ENCODE measurements at places on chromosomes 1 and 21.

DNA sequence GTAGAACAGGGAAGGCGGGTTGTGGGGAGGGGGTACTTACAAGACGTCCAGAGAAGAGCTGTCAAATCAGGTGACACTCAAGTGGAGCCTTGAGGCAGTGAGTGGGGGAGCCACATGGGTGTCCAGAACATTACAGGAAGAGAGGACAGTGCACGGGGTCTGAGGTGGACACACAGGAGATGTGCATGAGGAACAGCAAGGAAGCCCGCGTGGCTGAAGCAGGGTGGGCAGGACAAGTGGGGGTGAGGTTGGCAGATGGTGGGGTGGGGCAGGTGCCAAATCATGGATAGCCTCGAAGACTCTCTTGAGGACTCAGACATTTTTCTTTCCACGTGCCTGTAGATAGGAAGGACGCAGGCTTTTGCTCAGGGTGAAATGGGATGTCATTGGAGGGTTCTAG is 921 bp downstream of the SMPDL3B start:
- no peak overlapping the region for H3K4me3 ChIP-seq
- no peak for DNase-seq
- no peaks in the 10 kb centered on the region for H3K27me3 ChIP-seq
- H3K36me3 ChIP-seq: no peaks in the 10 kb centered on the region
- no peaks in the 10 kb centered on the region for H3K4me1 ChIP-seq

DNA sequence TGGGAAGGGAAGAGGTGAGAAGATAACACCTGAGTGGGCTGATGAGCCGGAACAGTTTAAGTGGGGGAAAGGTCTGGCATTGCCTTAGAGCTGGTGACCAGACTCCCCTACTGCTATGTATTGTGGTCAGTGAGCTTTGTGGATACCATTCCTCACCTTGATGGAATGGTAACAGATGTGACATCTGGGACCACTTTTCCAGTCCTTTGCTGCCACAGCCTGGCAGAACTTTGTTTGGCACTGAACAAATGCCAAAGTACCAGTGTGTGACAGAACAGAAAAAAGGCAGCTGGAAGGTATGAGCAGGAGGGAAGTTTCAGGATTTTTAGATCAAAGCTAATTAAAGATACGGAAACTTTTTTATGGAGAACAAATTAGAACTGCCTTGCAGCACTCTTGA is 6.2 kb downstream of the MED8 start:
- H3K27ac ChIP-seq: no peak overlapping the region
- peaks cover 56% of the 10 kb centered on the region for H3K36me3 ChIP-seq
- no peak for DNase-seq
- H3K4me3 ChIP-seq: no peak overlapping the region

DNA sequence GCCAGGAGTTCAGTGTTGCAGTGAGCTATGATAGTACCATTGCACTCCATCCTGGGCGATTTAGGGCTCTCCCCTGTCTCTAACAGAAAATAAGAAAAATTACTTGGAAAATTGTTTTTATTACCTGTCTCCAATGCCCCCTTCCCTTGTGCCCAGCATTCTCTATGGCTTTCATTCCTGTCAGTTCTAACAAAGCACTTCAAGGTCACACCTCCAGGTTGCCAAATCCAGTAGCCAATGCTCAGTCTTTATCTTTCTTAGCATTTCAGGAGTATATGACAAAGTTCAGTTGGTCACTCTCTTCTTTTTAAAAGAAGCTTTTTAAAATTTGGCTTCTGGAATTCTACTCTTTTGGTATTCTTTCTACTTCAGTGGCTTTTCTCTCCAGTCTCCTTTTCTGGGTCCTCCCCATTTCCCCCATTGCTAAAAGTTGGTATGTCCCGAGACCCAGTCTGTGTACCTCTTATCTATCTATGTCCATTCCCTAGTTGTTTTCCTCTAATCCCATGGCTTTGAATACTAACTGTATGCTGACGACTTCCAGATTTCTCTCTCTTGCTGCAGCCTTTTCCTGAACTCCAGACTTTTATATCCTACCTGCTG is 69.9 kb downstream of the LAMC1 start:
- peaks cover 29% of the 10 kb centered on the region for H3K4me1 ChIP-seq
- no peaks in the 10 kb centered on the region for H3K27me3 ChIP-seq
- H3K4me3 ChIP-seq: no peak overlapping the region

DNA sequence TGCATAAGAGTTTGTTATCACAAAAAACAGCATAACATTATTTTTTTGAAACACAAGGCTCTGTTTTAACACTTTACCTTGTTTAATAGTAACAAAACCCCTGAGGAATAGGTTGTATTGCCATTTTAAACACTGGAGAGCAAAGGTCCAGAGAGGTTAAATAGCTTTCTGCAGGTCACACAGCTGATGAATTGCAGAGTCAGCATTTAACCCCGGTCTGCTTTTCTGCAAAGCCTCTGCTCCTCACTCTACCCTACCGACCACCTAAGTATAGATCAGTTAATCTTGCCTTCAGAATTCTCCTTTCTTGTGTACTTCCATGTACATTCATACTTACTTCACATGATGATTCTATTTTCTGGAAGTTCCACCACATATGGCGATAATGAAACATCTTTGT is 42.0 kb downstream of the KCNJ15 start:
- no peak overlapping the region for H3K4me3 ChIP-seq
- H3K27me3 ChIP-seq: no peaks in the 10 kb centered on the region
- no peak for DNase-seq
- H3K4me1 ChIP-seq: peaks cover 51% of the 10 kb centered on the region

DNA sequence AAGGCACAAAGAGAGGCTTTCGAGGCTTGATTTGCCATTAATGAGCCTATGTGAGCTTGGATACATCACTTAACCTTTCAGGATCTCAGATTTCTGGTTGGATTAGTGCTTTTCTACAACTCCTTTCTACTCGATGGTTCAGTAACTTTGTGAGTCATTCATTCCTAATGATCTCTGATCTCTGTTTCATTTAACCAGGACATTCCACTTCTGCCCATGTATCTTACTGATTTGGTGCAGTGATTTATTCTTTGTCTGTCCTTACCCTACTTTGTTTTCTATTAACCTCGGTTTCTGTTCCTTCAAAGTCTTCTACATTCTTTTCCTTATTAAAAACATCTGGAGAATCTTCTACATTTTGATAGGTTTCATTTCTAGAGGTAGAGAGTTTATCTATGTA is 94.6 kb upstream of the ZBTB18 start:
- no peaks in the 10 kb centered on the region for H3K27me3 ChIP-seq
- H3K27ac ChIP-seq: no peak overlapping the region
- H3K36me3 ChIP-seq: no peaks in the 10 kb centered on the region
- no peak for DNase-seq
- H3K4me3 ChIP-seq: no peak overlapping the region

GRCh38 chr1:82266351-82266750 is 465.6 kb downstream of the ADGRL2 start:
- H3K27me3 ChIP-seq: no peaks in the 10 kb centered on the region
- H3K36me3 ChIP-seq: no peaks in the 10 kb centered on the region
- H3K27ac ChIP-seq: no peak overlapping the region
- no peak overlapping the region for H3K4me3 ChIP-seq
- no peak for DNase-seq

DNA sequence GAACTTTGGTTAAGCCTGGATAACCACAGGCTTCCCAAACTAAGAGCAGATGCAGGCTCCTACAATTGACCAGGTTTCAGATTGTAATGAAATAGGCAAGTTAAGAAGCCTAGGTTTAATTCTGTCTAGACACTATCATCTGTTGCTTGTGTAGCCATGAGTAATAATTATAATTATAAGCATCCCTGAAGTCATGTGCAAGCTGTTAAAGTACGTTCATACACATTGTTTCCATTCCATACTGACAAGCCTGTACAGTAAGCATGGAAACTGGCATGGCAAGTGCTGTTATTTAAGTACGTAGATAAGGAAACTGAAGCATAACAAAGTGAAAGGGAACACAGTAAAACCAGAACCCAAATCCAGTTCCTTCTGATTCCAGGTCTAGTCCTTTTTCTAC is 557.2 kb upstream of the BEND5 start:
- no peak for DNase-seq
- H3K4me1 ChIP-seq: no peaks in the 10 kb centered on the region
- no peak overlapping the region for H3K27ac ChIP-seq
- no peaks in the 10 kb centered on the region for H3K36me3 ChIP-seq
- no peak overlapping the region for H3K4me3 ChIP-seq

- DNase-seq: no peak
- H3K4me3 ChIP-seq: no peak overlapping the region
- no peaks in the 10 kb centered on the region for H3K36me3 ChIP-seq
- H3K27me3 ChIP-seq: no peaks in the 10 kb centered on the region
Observed at GRCh38 chr1:168386492-168386891, 105.8 kb downstream of the TBX19 start.

DNA sequence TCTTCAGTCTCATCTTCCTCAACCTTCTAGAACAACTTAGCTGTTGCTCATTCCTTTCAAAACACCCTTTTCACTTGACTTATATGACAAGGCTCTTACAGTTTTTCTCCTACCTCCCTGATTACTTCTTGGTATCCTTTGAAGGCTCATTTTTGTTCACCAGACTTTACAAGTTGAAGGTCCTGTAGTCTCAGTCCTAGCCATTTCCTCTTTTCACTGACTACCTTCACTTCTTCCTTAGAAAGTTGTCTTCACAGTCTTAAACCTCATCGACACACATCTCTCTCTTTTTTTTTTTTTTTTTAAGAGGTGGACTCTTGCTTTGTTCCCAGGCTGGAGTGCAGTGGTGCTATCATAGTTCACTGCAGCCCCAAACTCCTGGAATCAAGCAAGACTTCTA is 6.6 kb upstream of the TP53BP2 start:
- no peaks in the 10 kb centered on the region for H3K27me3 ChIP-seq
- no peak overlapping the region for H3K4me3 ChIP-seq
- H3K4me1 ChIP-seq: peaks cover under 1% of the 10 kb centered on the region
- no peak for DNase-seq
- no peaks in the 10 kb centered on the region for H3K36me3 ChIP-seq

GRCh38 chr1:17196496-17197185 is 8.3 kb upstream of the PADI1 start:
- H3K27ac ChIP-seq: no peak overlapping the region
- no peaks in the 10 kb centered on the region for H3K36me3 ChIP-seq
- no peak overlapping the region for H3K4me3 ChIP-seq
- H3K4me1 ChIP-seq: no peaks in the 10 kb centered on the region

DNA sequence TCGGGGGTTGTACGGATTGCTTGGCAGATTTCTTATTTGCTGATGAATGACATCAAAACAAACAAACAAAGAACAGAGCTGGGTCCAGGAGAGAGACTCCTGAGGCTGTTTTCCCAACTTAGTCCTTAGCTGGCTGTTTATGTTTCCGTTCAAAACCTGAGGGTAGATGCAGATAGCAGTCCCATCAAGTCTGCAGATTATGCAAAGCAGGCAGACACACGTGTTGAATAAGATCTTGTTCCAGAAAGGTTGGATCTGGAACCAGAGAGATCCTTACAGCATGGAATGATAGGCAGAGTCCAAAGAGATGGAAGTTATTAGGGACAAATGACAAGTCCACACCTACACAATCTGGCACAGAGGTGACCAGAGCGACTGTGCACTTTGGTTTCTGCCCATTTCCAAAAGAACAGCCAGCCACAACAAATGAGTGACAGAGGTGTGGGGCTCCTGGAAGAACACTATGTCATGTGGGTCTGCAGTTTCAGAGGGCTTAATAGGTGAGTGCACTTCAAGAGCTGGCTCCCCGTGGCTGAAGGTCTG is 65.5 kb downstream of the MAN1C1 start:
- no peaks in the 10 kb centered on the region for H3K36me3 ChIP-seq
- no peak for DNase-seq
- H3K4me3 ChIP-seq: no peak overlapping the region
- H3K27ac ChIP-seq: no peak overlapping the region

DNA sequence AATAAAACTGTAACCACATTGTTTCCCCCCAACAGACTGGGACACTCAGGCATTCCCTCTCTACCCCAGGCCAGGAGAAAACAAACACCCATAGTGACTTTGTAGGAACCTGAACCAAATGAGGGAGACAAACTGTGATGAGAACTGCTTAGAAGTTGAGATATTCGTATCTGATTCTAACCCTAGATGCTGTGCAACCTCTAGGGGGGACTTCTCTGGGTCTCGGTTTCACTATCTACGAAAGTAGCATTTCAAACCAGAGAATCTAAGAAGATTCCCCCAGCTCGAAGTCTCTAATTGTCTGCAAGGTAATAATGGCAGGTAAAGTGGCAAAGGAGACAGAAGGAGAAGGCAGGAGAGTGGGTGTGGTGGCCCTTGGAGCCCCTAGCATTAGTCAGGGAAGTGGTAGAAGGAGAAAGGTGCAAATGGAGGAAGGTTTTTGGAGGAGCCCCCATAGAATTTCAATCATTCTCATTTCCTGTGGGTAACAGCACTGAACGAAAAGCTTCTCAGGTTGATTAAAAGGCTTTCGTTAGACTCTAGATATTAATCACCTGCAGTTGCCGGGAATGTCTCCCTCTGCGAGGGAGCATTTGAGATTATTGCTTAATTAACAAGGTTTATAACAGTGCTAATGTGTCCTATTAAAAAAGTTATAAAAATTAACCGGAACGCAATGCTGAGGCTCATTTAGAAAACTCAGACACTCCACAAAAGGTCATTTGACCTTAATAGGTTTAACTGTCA is 46.4 kb downstream of the BEND5 start:
- H3K4me3 ChIP-seq: no peak overlapping the region
- DNase-seq: no peak
- no peak overlapping the region for H3K27ac ChIP-seq
- peaks cover 3% of the 10 kb centered on the region for H3K36me3 ChIP-seq
- H3K4me1 ChIP-seq: no peaks in the 10 kb centered on the region
- no peaks in the 10 kb centered on the region for H3K27me3 ChIP-seq

DNA sequence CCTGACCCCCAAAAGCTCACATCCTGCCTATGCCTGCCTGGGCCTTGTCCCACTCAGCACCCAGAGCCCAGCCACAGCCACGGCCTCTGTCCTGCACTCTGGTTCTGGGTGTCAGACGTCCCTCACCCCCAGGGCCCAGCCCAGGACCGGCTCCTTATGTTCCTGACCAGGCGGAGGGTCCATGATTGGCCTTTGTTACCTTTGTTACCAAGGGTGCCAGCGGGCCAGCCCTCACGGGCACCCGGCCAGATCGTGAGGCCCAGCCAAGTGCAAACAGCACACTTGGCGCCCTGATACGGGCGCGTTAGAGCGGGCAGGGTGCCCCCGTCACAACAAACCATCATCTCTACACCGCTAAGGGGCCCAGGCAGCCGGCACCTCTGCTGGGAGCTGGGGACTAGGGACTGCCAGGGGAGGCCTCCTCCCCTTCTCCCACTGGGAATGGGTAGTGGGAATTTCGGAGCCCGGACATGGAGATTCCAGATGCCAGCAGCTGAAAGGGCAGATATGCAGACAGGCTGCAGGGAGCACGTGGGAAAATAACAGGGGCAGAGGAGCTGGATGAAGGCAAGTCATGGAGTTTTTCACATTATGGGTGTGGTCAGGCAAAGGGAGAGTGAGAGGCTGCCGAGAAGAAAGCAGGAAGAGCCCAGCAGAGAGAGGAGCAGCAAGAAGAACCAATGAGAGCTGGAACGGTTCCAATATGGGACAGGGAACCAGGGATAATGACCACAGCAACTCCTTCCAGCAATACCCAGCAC is 22.1 kb downstream of the HSPG2 start:
- peaks cover 64% of the 10 kb centered on the region for H3K4me1 ChIP-seq
- peak overlapping the region; percentile 53 for H3K27ac ChIP-seq
- H3K4me3 ChIP-seq: no peak overlapping the region
- H3K27me3 ChIP-seq: no peaks in the 10 kb centered on the region
- no peak for DNase-seq
- H3K36me3 ChIP-seq: no peaks in the 10 kb centered on the region

- no peaks in the 10 kb centered on the region for H3K36me3 ChIP-seq
- DNase-seq: no peak
- no peaks in the 10 kb centered on the region for H3K27me3 ChIP-seq
- H3K4me3 ChIP-seq: no peak overlapping the region
Observed at GRCh38 chr1:200473698-200474371, 64.0 kb upstream of the ZNF281 start.

Measured in upper lobe of left lung (tissue), 6 donors.